HepG2 (cell line): ENCODE measurements at places on chromosomes 7 and 10.

DNA sequence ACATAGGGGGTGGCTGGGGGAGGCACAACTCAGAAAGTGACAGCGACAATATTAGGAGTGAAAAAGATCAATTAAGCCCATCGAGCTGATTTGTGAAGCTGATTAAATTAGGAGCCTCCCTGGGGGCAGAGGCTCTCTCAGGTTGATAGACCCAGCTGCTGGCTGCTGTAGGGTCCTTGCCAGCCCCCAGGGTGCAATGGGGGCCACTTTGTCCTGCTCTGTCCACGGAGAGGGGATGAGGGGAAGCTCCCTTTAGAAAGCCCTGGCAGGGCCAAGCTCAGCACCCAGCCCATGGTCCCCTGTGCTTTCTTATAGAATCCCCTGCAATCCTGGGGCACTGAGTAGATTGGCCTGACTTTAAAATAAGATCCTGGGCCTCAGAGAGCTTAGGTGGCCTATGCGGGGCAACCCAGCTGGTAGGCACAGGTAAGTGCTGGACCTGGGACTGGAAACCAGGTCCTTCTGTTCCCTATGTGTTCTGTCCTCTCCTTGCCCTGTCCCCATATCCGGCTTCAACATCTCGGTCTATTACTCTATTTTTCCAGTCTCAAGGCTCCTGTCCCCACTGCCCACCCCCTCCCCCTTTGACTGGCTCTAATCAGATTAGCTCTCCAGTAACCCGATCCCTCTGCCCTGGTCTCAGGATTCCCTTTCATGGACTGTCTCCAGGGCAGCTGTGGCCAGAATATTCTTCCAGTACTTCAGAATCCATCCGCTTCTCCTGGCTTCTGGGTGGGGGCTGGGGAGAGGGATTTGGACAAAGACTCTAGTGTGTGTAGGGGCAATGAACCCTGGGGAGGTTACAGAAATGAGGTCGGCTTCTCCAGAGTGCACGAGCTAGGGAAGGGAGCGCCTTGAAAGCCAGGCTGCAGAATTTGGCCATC lies 259.6 kb downstream of the RPS24 start:
- peak; percentile 24 for DNase-seq

DNA sequence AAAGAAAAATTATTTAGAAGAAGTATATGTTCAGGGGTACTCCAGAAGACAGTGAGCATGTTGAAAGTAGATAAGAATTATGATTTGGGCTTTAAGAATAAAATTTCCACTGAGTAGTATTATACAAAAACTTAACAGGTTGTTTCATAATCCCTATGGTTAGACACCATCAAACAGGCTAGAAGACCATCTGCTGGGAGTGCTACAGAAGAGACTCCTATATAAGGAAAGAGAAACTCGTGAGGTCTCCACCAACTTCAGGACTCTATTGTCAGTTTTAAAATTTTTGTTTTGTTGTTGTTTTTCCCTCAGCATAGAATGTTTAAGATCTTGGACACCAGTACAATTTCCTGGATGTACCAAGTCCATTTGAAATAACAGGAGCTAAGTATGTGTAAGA lies 13.1 kb downstream of the DNAJC1 start:
- H3K27me3 ChIP-seq: no peaks in the 10 kb centered on the region
- H3K27ac ChIP-seq: no peak overlapping the region
- H3K4me3 ChIP-seq: no peak overlapping the region
- no peak for DNase-seq
- H3K36me3 ChIP-seq: no peaks in the 10 kb centered on the region

DNA sequence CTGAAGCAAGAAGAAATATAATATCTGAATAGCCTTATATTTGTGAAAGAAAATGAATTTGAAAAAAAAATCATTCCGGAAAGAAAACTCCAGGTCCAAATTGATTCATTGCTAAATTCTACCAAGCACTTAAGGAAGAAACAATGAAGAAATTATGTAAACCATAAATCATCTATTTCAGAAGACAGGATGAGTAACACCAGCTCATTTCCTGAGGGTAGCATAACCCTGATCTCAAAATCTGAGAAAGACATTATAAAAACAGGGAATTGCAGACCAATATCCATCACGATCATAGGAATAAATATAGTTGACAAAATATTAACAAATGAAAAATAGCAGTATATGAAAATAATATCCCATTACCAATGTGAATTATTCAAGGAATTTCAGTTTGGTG lies 70.1 kb upstream of the RAB18 start:
- H3K27ac ChIP-seq: no peak overlapping the region
- no peak overlapping the region for H3K4me3 ChIP-seq
- H3K27me3 ChIP-seq: peaks cover 7% of the 10 kb centered on the region; the same call in 1 of the 3 replicates
- no peaks in the 10 kb centered on the region for H3K4me1 ChIP-seq
- DNase-seq: no peak
- H3K36me3 ChIP-seq: no peaks in the 10 kb centered on the region

GRCh38 chr10:86858011-86858410 lies 99.4 kb downstream of the MMRN2 start:
- no peak overlapping the region for H3K4me3 ChIP-seq
- no peak for DNase-seq
- no peak overlapping the region for H3K27ac ChIP-seq
- H3K36me3 ChIP-seq: no peaks in the 10 kb centered on the region
- peaks cover 24% of the 10 kb centered on the region for H3K4me1 ChIP-seq

- no peak overlapping the region for H3K4me3 ChIP-seq
- no peaks in the 10 kb centered on the region; the same call in 1 of the 2 replicates for H3K27me3 ChIP-seq
- H3K27ac ChIP-seq: no peak overlapping the region
- DNase-seq: no peak
- H3K4me1 ChIP-seq: peaks cover 8% of the 10 kb centered on the region; the same call in 1 of the 2 replicates
Measured at GRCh38 chr10:114024876-114025610, 18.6 kb upstream of the ADRB1 start.

- H3K4me3 ChIP-seq: no peak overlapping the region
- H3K27ac ChIP-seq: no peak overlapping the region
- DNase-seq: no peak
- no peaks in the 10 kb centered on the region for H3K36me3 ChIP-seq
- H3K27me3 ChIP-seq: no peaks in the 10 kb centered on the region
Measured at GRCh38 chr10:19958787-19959186, 142.6 kb downstream of the PLXDC2 start.
